Muscle of leg (tissue), 16 donors: ENCODE measurements at places on chromosomes 1 and 21. TPM values are rescaled to one million over a fixed set of nuclear protein-coding genes. Genes with fewer than 3 reads are reported as not detected.

The ADAMTS4 gene
- 7.8 TPM for total RNA-seq

The ZBTB8A gene
- total RNA-seq: 10.6 TPM

The CDK18 gene
- 3.1 TPM for total RNA-seq

The PLEKHG5 gene
- total RNA-seq: 12.1 TPM

The LCE2C gene
- not detected for total RNA-seq

The NBL1 gene
- 42.4 TPM for total RNA-seq

- peak overlapping the region; percentile 20 for H3K27ac ChIP-seq
- no peak for DNase-seq
- H3K4me1 ChIP-seq: peaks cover 2% of the 10 kb centered on the region
- peaks cover 80% of the 10 kb centered on the region for H3K36me3 ChIP-seq
- H3K27me3 ChIP-seq: no peaks in the 10 kb centered on the region
- H3K4me3 ChIP-seq: no peak overlapping the region
Measured at GRCh38 chr1:153752072-153752471, 23.1 kb upstream of the SLC27A3 start.

GRCh38 chr1:155134322-155134721 lies 1.3 kb upstream of the SLC50A1 start:
- H3K27me3 ChIP-seq: peaks cover 12% of the 10 kb centered on the region
- peak overlapping the region; percentile 100 for H3K27ac ChIP-seq
- no peak for DNase-seq
- peaks cover 27% of the 10 kb centered on the region for H3K36me3 ChIP-seq
- peak overlapping the region; percentile 97 for H3K4me3 ChIP-seq

GRCh38 chr1:32709075-32709474 lies 6.5 kb upstream of the SYNC start:
- H3K36me3 ChIP-seq: no peaks in the 10 kb centered on the region
- no peaks in the 10 kb centered on the region for H3K27me3 ChIP-seq
- H3K4me1 ChIP-seq: peaks cover 22% of the 10 kb centered on the region
- no peak for DNase-seq
- no peak overlapping the region for H3K4me3 ChIP-seq

- no peaks in the 10 kb centered on the region for H3K36me3 ChIP-seq
- no peak for DNase-seq
- H3K4me1 ChIP-seq: peaks cover 10% of the 10 kb centered on the region
- no peak overlapping the region for H3K27ac ChIP-seq
- H3K27me3 ChIP-seq: peaks cover 2% of the 10 kb centered on the region
- no peak overlapping the region for H3K4me3 ChIP-seq
Measured at GRCh38 chr21:44527156-44527982, 12.6 kb downstream of the KRTAP10-1 start.
